NCI-H1694 treated with DMSO at 0.1 percent for 48 hours (cell line): ENCODE measurements at places on chromosomes 6 and 20.

DNA sequence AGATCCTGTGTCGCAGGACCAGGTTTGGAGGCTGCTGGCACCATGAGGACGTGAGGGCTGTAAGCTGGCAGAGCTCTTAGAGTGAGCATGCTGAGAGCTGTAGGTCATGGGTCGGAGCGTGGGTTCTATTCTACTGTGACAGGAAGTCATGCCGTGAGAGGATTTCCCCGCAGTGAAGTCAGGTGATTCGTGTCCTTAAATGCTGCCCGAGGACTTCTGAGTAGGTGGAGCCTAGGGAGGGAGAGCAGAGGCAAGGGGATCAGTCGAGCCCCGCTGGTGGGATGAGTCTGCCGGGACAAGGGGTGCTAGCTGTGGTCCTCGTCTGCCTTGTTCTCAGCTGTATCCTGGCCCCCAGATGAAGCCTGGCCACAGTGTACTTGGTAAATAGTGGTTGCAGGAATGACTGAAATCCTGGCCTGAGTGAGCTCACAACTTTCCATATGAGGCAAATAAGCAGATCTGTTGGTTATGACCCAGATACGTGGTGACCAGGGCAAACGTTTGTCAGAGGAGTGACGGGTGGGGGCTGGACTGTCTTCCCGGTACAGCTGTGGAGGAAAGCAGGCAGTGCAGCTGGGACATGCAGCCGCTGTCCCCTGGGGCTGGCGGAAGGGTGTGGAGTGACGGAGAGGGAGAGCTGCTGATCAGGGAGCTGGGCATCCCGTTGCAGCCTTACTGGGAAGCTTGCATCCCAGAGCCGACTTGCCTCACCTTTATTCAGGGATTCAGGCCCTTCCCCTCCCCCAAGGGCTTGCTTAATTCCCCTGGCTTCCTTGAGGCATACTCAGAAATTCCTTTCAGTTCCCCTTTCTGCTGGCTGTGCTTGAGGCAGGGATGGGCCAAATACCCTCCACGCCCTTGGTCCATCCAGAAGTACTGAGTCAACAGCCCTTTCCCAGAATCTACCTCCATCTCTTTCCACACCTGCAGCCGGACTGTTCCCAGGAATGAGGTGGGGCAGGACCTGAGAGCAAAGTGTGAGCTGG is 250.9 kb upstream of the RREB1 start:
- no peak for DNase-seq

DNA sequence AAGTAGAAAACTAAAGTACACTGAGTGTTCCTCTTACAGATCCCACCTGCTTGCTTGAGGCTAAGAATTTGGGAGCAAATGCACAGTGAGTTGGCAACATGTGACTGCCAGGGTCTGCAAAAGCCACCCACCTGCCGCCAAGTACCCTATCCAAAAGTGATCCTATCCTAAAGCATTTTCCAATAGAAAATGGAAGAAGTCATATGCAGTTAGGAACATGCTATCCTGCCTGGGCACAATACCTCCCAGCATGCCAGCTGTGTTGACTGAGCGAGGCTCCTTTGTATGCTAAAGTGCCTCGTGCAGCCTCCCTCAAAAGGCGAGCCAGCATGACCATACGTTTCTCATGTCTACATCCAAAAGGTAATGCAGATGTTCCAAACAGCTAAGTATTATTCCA is 52.7 kb downstream of the TRAF3IP2 start:
- DNase-seq: no peak

DNA sequence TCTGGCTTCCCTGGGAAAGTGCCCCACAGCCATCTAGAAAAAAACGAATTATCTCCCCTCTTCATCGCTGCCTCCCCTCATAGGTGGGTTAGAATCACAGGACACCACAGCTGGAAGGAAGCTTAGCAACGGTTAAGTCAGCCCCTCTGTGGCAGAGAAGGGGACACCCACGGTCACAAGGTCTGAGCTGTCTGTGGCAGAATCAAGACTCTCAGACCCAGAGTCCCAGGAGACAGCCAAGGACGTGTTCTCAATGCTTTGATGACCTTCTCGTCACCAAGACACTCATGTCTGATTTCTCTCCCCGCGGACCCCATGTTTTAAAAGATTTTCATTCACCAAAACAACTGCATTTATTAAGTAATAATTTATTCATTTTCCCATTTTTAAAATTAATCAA is 221.5 kb downstream of the NRN1 start:
- no peak for DNase-seq

DNA sequence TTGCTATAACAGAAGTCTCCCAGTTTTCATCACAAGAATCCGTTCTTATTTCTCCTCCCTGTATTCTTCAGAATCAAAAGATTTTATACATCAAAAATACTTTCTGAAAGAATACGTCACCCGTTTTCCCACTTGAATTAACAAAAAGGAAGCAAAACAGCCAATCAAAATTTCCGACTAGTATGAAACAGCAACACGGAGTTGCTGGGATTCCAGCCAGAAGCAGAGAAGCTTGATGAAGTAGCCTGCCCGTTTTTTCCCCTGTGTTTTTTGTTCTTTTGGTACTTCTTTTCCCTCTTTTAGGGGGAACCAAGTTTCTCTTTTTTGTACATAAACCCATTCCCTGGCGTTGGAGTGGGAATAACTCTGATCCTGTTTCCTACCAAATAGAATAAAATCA is 14.6 kb downstream of the TXLNB start:
- DNase-seq: no peak

DNA sequence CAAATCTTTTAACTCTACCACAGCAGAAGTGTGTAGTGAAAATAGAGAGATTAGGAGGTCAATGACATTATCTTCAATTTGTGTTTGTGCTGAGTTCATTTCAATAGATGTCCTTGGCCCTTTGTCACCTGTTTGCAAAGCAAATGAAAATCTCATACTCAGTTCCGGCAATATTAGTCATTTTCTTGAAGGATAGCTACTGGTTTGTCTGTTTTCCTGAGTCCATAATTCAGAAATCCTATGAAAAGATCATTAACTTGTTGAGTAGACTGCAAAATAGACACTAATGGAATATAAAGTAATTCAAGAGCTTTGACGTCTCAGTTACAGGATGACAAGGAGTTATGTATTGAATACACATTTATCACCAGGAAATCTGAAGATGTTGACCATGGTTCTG is 821.1 kb upstream of the FLRT3 start:
- DNase-seq: no peak

- no peak for DNase-seq
Measured at GRCh38 chr6:150202934-150203333, 60.1 kb downstream of the PPP1R14C start.

- DNase-seq: no peak
Measured at GRCh38 chr20:214383-214782, 12.7 kb upstream of the DEFB129 start.

DNA sequence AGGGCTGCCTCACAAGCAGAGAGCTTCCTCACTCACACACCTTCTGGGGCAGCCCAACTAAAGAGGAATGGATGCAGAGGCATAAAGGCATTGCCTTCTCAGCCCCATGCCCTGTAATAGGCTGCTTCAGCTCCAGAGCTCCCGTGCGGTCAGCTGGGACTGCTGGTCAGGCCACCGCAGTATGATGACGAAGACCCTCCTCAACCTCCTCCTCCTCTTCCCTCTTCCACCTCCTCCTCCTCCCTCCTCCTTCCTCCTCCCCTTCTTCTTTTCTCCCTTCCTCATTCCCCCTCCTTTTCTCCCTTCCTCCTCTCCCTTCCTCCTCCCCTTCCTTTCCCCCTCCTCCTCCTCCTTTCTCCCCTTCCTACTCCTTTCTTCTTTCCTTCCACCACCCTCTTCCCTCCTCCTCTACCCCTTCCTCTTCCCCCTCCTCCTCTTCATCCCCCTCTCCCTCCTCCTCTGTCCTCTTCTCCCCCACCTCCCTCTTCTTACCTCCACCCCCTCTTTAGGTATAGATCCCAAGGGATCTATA is 465.3 kb upstream of the CDH4 start:
- DNase-seq: no peak
